T-helper 17 cell (primary cell): ENCODE measurements at places on chromosomes 12 and 14. TPM values are rescaled to one million over a fixed set of nuclear protein-coding genes. Genes with fewer than 3 reads are reported as not detected.

DNA sequence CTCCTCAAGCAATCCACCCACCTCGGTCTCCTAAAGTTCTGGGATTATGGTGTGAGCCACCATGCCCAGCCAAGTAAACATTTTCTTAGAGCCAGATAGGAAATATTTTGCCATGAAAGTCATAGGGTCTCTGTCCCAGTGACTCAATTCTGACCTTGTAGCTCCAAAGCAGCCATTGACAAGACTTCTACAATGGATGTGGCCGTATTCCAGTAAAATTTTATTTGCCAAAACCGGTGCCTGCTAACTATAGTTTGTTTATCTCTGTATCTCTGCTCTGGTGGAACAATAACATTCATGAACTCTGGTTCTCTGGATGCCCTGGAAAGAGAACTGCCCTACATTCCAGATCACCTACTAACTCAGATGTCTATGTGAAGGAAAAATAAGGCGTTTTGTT, 54.6 kb upstream of the USP44 start:
- DNase-seq = no peak

GRCh38 chr12:118649765-118650585, 273.6 kb downstream of the SUDS3 start:
- DNase-seq = no peak

GRCh38 chr12:60106214-60106613, 510.4 kb downstream of the SLC16A7 start:
- no peak for DNase-seq

GRCh38 chr12:41512497-41512896, 324.4 kb downstream of the PDZRN4 start:
- no peak for DNase-seq

- no peak for DNase-seq
These were observed 175.6 kb downstream of the DUSP6 start for GRCh38 chr12:89176676-89177075.

- DNase-seq = peak; percentile 29
These were observed 84.6 kb downstream of the SETD3 start for GRCh38 chr14:99395909-99396530.

GRCh38 chr14:94770251-94770749, 387 bp upstream of the GSC start:
- no peak for DNase-seq

- no peak for DNase-seq
These were observed 61.4 kb upstream of the MANSC4 start for GRCh38 chr12:27841392-27841882.

GRCh38 chr12:66428261-66428660, 126.0 kb downstream of the HELB start:
- no peak for DNase-seq

Gene CLEC6A
- total RNA-seq = not detected

Gene RHEBL1
- 7.9 TPM for total RNA-seq

Gene JAG2
- 1.2 TPM for total RNA-seq

Gene TPH2
- total RNA-seq = not detected

Gene ANAPC5
- 107 TPM for total RNA-seq

Gene FAM90A1
- total RNA-seq = 0.65 TPM
